ENCODE measurements at places on chromosomes 6 and 20. TPM values are rescaled to one million over a fixed set of nuclear protein-coding genes. Genes with fewer than 3 reads are reported as not detected.

DNA sequence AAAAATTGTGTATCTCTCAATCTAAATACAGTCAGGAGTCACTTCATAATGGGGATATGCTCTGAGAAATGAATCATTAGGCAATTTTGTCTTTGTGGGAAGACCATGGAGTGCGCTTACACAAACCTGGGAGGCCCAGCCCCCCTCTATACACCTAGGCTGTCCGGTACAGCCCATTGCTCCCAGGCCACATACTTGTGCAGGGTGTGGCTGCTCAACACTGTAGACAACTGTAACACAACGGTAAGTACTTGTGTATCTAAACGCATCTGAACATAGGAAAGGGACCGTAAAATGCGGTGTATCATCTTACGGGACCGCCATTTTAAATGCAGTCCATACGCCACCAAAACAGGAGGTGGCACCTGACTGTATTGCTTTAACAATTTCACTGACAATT is 58.0 kb upstream of the FRMD1 start:
- peak; percentile 8 for DNase-seq

DNA sequence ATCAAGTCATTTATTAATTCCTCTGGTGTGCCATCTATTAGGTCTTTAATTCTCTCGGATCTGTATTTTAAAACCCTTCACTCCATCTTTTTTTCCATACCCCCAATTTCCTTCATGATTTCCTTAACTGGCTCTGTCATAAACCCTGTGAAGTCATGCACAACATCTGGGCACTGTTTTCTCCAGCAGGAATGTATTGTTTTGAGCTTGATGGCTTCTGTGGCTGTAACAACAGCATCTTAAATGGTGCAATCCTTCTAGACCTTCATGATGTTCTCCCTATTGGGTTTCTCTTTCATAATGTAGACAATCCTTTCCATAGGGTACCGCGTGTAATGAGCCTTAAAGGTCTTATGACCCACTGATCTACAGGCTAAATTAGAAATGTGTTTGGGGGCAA is 29.0 kb downstream of the CDK19 start:
- no peak for DNase-seq

DNA sequence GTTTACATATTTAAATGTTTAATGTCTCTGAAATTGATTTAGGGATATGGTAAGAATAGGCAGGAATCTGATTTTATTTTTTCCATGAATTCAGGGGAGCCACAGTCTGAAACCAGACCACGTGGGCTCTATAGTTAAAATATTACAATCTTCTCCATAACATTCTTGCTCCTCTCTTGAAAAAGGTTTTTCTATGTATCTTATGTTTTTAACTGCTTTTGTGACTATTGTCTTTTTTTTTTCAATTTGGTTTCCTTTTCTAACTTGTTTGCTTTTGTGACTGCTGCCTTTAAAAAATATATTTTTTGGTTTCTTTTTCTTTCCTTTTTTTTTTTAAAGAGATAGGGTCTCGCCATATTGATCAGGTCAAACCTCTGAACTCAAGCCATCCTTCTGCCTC is 40.1 kb downstream of the TNFAIP3 start:
- DNase-seq: no peak

- DNase-seq: no peak
Observed at GRCh38 chr6:72624557-72625160, 2.8 kb downstream of the KCNQ5 start.

- peak; percentile 82 for DNase-seq
Observed at GRCh38 chr6:26045065-26045927, 41.9 kb upstream of the HFE start.

GRCh38 chr6:170375661-170376060 is 69.1 kb downstream of the FAM120B start:
- no peak for DNase-seq

GRCh38 chr20:61417221-61417941 is 165.3 kb downstream of the CDH4 start:
- no peak for DNase-seq

DNA sequence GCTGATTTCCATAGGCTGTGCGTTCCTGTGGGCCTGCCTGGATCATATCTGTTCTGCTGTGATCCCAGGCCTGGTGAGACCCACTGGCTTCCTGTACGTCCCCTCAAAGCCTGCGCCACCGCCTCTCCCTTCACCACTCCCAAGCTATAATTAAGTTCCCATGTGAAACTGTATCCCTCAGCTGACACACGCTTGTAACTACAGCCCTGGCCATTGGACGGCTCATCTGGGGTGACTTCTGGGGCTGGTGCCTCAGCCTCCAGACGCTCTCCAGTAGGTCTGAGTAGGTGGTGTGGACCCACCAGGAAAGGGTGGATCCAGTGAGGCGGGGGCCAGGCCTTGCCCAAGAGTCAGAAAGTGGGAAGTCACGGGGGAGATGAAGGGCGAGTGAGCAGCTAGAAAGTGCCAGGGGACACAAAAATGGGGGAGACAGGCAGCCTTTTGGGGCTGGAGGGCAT is 21.0 kb downstream of the PPARD start:
- DNase-seq: no peak

- no peak for DNase-seq
Observed at GRCh38 chr20:10077081-10077471, 42.3 kb downstream of the ANKEF1 start.

- DNase-seq: no peak
Observed at GRCh38 chr20:36579996-36580545, 6.7 kb downstream of the TGIF2 start.

- no peak for DNase-seq
Observed at GRCh38 chr6:53446151-53446550, 97.4 kb upstream of the ELOVL5 start.

DNA sequence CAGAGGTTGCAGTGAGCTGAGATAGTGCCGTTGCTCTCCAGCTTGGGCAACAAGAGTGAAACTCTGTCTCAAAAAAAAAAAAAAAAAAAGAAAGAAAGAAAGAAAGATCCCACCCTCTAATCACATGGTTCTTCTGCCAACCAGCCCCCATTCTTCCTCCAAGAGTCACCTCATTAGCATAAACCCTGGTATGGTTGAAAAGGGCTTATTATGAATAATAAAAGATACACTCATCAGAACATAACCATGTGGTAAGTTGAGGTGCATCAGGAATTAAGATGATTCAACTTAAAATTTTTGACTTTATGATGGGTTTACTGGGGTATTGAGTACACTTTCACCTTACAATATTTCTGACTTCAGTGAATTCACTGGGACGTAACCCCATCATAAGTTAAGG is 793 bp upstream of the TRIM40 start:
- DNase-seq: no peak

- peak; percentile 77 for DNase-seq
Observed at GRCh38 chr6:169724494-169725124, at the start of gene PHF10. Gene PHF10, minus strand, starts transcription at chr6:169724500. Its CDS starts 569 bp downstream, at chr6:169723931.

GRCh38 chr6:122645256-122645655 is 35.1 kb downstream of the PKIB start:
- peak; percentile 80 for DNase-seq

- peak; percentile 50 for DNase-seq
Observed at GRCh38 chr6:43702534-43703440, 15.2 kb upstream of the MRPS18A start.

- DNase-seq: no peak
Observed at GRCh38 chr6:100229512-100229911, 235.2 kb downstream of the SIM1 start.

GRCh38 chr20:45361793-45362192 is 1.2 kb upstream of the SYS1 start:
- DNase-seq: no peak

DNA sequence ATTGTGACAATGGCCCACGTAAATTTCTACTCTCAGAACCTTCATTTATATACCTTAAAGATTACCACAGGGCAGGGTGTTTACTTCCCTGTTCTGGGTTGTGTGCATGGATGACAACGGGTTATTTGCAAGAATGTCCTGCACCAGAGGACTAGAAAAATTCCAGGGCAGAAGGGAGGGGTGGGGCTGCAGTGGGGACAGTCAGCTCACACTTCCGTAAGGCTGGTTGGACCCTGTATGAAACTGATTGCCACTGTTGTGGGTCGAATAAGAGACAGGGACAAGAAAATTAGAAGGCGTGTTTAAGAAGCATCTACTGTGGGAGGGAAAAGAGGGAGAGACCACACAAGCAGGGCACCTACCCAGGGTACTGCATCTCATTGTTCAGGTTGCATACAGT is 96.5 kb downstream of the SNAP25 start:
- DNase-seq: no peak

DNA sequence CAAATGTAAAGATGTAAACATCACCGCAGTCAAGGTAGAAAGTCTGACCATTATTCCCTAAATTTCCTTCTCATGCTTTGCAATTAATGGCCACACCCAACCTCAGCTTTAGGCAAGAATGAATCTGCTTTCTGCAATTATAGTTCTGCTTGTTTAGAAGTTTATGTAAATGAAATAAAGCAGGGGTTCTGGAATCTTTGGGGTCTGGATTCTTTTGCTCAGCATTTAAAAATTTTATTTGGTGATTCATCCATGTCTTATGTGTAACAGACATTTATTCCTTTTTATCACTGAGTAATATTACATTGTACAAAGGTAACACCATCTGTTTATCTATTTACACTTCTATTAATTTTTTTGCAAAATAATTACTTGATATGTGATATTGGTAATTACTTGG is 613.6 kb downstream of the UTRN start:
- no peak for DNase-seq

DNA sequence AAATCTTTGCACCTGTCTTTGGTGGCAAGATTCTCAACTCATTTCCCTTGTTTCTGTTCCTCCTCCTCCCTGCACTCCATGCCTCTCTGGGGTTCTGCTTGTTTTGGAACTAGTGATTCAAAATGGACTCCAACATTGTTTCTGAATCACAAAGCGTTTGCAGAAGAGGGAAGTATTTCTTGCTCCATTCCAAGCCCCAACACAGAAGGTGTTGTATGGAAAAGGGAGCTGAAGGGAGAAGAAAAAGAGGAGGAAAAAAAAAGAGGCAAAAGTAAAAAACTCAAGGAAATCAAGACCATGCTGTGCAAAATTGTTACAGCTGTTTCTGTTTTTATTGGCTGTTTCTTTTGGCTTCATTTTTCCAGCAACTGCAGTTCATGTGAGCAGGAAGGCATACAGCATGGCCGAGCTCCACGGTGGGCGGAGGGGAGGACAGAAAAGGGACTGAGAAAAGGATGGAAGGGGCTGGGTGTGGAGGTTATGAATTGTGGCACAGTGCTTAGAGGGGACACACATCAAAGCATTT is 66.9 kb upstream of the PRL start:
- no peak for DNase-seq

- no peak for DNase-seq
Observed at GRCh38 chr20:32709632-32710121, 33.6 kb downstream of the COMMD7 start.

DNA sequence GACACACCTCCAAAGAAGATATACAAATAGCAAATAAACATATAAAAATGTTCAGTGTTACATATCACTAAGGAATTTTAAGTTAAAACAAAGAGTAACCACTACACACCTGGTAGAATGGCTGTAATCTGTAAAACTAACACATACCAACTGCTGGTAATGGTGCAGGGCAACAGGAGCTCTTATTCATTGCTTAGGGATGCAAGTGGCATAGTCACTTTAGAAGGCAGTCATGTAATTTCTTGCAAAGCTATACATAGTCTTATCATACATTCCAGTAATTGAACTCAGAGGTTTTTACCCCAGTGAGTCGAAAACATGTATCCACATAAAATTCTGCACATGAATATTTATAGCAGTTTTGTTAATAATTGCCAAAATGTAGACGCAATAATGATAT is 906.8 kb upstream of the CITED2 start:
- DNase-seq: no peak

DNA sequence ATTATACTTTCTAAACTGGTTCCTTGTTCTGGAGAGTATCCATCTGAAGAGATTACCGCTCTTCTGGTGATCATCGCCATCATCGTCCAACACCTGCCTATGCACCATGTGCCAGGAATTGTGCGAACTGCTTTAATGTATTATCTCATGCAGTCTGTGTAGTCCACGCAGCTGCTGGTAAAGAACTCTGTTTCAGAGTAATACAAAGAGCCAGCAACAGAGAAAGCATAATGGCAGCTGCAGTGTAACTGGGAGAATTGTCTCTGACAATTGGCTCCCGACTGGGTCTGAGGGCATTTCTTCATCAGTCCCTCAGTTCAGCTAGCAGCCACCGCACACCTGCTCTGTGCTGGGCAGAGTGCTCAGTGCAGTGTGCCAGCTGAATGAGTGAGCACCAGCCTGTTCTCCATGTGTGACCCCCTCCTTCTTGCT is 383.4 kb downstream of the GRIK2 start:
- DNase-seq: no peak

- no peak for DNase-seq
Observed at GRCh38 chr20:19304389-19304788, 91.9 kb downstream of the SLC24A3 start.

DNA sequence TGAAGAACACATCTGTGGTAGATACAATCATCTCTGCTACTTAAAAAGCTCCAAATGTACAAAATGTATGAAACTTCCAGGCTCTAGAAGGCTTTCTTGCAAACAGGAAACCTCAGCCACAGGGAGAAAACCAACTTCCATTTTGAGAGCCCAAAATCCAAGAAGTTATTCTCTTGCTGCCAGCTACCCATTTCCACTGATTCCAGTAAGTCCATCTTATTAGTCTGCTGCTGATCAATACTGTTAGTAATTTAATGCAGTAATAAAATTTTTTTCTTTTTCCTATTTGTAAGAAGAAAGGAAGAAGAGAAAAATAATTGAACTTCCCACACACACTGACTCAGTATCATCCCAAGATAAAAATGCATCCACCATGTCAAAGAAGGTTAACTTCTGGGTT is 169.5 kb downstream of the TASP1 start:
- DNase-seq: no peak

GRCh38 chr6:125363039-125363823 is 61.5 kb upstream of the HDDC2 start:
- DNase-seq: peak; percentile 45

DNA sequence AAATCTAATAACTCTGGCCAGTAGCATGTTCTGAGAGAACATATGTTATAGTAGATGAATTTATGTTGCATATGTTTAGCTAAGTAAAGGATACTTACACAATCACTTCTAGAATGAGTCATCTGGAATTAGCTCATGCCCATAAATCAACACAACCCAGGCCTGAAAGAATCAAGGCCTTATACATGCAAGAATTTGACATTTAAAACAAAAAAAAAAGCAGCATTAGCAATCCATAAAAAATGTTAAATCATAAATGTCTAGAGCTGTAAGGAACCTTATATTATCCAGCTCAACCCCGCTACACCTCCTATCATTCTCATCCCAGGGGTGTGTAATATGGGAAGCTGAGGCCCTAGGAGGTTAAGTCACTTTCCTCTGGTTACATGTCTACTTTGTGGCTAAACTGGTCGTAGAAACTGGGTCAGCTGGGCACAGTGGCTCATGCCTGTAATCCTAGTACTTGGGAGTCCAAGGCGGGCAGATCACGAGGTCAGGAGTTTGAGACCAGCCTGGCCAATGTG is 105.2 kb upstream of the CARMIL1 start:
- no peak for DNase-seq

GRCh38 chr6:45466686-45467085 is 89.0 kb upstream of the SUPT3H start:
- DNase-seq: no peak

The OR2B6 gene
- total RNA-seq: not detected

The VWA7 gene
- total RNA-seq: 19.7 TPM

The LGSN gene
- total RNA-seq: not detected

The C2 gene
- 24.8 TPM for total RNA-seq

The SLC2A10 gene
- total RNA-seq: 13.4 TPM

The CALHM5 gene
- 0.80 TPM for total RNA-seq
